ENCODE measurements at places on chromosomes 11 and 22.

DNA sequence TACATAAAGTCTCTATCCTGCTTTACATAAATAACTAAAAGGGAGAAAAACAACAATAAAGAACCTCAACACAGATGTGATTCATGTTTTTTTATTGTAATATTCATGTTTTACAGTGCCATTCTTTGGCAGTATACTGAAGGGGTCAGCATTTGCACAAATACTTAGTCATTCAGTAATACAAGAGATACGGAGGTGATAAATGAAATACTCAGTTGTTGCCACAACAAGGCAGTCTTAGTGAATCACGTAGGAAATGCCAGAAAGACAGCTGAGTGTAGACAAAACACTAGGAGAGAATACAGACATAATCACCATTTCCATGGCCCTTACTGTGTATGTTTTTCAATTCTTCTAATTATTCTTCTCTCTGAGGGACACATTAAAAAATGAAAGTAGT, 910.4 kb downstream of the METTL15 start:
- DNase-seq = no peak

DNA sequence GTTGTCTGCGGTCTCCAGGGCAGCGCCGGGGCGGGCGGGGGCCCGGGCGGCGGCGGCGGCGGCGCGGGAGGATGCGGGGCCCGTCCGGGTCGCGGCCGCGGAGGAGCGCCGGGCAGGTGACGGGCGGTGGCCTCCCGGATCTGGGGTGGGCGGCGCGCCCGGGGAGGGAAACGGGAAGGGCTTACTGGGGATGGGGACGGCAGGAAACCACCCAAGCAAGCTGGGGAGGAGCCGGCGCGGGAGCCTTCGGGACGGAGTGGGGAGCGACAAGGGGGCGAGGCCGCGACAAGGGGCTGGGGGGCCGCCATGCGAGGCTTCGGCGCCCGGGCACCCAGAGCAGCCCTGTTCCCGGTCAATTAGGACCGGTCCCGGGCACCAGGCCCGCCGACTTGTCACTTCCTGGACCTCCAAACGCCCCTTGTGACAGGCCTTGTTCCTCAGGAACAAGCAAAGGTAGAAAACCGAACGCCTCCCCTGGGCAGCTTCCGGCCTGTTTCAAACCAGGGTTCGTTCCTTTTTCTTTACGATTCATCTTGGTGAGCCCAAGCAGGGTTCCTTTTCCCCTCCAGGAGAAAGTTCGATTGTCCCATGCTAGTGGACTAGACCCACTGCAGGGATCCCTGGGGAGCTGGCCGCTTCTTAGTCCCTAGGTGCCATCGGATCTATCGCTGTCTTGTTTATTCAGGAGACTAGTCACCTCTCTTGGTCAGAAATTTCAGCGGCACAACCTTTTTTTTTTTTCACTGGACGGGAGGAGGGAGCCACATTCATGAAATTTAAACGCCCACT, 492 bp downstream of the JHY start:
- DNase-seq = no peak

- no peak for DNase-seq
These were observed 4.0 kb downstream of the PRR33 start for GRCh38 chr11:1887451-1888346.

GRCh38 chr11:128208329-128209137, 378.8 kb downstream of the ETS1 start:
- DNase-seq = no peak

GRCh38 chr11:21250196-21250595, 580.8 kb downstream of the NELL1 start:
- DNase-seq = no peak

DNA sequence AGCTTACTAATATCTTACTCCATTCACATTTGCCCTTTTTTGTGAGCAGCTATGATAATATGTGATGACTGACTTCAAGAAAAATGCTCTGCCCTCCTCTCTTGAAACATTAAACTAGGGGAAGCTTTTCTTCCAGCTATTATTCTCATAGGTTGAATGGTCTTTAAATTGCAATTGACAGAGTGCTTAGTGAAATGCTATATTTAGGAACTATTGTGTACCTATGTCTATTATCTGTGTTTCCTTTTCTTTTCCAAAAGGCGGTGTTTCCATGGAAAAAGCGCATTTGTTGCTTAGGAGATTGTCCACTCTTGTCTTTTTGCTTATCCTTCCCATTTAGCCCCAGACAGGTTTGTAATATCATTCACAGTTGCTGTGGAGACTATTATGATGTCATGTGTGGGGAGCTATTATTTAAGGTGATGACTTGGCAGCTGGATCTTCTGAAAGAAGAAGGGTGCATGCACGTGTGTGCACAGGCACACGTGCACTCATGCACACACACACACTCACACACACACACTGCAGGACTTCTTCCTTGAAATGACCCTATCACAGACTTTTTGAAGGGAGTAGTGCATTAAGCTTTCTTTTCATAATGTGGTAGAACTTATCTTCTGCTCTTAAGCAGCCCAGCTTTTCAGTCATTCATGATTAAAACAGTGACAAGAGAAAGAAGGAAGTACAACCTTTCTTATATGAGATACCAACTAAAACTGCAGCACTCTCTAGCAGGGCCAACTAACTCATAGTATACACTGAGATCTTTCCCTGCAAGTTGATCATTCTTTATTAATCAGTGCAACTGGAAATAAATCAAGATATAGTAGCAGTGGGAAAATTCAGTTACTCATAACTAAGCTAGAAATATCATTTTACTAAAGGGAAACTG, 340.8 kb upstream of the MTNR1B start:
- no peak for DNase-seq

DNA sequence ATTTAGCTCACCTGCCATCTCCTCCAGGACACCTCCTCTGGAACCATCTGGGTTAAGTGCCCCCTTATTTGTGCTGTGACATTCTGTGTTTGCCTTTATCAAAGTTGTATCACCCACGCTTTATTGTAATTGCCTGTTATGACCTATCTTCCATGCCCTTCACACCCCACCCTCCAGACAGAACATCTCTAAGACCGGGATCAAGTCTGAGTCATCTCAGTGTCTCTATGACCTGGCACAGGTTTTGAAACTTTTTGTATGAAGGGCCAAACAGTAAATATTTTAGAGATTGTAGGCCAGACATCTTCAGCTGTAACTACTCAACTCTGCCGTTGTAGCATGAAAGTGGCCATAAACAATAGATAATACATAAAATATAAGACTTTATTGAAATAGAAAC, 161.8 kb downstream of the SPON1 start:
- DNase-seq = no peak

- DNase-seq = no peak
These were observed 18.4 kb downstream of the SELENOO start for GRCh38 chr22:50218996-50219727.
